ENCODE measurements at places on chromosomes 11 and 22.

DNA sequence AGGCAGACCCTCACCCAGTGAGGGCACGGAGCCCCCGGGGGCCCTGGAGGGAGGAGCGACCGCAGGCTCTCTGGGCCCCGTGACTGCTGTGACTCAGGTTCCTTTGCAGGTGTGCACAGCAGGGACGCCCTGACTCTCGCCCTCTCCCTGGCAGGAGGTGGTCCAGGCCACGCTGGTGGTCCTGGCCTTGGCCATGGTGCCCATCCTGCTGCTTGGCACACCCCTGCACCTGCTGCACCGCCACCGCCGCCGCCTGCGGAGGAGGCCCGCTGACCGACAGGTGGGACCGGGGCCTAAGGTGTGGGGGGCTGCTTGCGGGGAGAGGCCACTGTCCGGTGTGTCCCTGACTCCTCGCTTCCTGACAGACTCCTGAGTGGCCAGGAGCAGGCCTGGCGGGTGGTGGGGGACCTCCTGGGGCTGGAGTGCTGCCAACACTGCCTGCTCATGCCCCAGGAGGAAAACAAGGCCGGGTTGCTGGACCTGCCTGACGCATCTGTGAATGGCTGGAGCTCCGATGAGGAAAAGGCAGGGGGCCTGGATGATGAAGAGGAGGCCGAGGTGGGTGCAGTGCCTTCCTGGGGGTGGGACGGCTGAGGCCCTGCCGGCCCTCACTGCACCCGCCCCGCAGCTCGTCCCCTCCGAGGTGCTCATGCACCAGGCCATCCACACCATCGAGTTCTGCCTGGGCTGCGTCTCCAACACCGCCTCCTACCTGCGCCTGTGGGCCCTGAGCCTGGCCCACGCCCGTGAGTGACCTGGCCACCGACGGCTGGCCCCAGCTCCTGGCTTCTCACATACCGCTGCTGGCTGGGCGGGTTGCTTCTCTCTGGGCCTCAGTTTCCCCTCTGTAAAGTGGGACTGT is 10.9 kb downstream of the TCIRG1 start:
- DNase-seq: no peak

- DNase-seq: no peak
Observed at GRCh38 chr11:79663017-79663416, 222.2 kb upstream of the TENM4 start.

- DNase-seq: peak; percentile 67
Observed at GRCh38 chr11:121572571-121573059, 119.8 kb upstream of the SORL1-AS1 start.

GRCh38 chr11:33825854-33826560 is 51.7 kb upstream of the FBXO3 start:
- DNase-seq: no peak

GRCh38 chr11:126647735-126648134 is 292.2 kb downstream of the ST3GAL4 start:
- DNase-seq: no peak

DNA sequence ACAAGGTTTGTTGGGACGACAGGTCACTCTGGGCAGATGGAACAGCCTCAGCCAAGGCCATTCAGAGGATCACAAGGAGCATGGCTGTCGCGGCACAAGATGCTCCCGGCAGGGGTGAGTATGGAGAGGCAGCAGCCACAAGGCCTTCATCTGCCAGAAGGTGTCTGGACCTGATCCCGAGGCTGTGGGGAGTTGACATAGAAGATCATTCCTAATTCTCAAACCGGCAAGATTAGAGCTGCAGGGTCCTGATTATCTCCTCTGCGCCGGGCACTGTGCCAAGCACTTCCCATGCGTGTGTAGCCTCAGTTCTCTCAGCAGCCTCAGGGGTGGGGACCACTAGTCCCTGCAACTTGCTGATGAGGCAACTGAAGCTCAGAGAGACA is 32.3 kb upstream of the RFPL3 start:
- no peak for DNase-seq

DNA sequence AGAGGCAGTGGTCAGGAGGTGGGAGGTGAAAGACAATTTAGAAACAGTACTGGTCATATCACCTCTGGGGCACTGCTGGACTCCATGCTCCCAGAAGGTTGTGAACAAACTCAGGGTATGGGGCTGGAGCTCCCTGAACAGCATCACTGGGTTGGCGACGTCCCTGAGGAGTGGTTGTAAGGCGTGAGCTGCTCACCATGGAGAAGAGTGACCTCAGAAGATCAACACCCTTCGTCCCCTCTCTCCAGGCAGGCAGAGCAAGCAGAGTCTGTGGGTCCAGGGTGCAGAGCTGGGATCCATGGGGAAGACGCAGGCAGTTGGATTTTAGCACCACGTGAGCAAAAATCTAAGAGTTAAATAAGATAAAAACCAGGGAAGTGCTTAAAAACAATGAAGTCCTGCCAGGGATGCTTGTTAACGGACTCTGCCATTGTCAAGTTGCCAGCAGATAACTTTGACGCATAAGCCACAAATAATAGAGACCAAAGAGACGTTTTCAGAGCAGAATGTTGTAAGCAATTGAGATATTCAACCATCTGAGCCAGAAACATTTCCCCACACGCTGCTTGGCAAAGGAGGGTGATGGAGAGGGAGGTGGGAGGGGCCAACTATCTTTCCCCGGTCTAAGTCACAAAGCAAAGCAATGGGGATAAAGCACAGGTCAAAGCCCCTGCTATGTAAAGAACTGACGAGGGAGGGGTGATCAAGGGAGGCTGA is 13.6 kb downstream of the PNPLA5 start:
- no peak for DNase-seq

GRCh38 chr11:71255323-71255722 is 2.9 kb upstream of the SHANK2 start:
- DNase-seq: no peak

- DNase-seq: no peak
Observed at GRCh38 chr22:35451592-35451991, 51.7 kb downstream of the MCM5 start.

- no peak for DNase-seq
Observed at GRCh38 chr11:68870470-68870869, 28.8 kb upstream of the CPT1A start.

DNA sequence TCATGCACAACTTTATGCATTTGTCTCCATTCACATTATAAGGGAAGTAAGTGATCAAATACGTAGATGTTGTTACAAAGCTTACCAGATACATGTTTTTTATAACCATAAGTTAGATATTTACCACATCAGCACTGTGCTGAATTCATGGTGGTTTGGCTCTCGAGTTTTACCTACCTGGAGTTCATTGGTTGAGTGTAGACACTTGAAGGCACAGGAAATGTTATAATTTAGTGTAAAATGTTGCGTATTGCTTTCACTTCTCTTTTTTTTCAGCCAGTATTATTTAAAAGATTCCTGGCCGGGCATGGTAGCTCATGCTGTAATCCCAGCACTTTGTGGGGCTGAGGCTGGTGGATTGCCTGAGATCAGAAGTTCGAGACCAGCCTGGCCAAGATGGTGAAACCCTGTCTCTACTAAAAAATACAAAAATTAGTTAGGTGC is 53.1 kb upstream of the GRK2 start:
- DNase-seq: peak; percentile 79

DNA sequence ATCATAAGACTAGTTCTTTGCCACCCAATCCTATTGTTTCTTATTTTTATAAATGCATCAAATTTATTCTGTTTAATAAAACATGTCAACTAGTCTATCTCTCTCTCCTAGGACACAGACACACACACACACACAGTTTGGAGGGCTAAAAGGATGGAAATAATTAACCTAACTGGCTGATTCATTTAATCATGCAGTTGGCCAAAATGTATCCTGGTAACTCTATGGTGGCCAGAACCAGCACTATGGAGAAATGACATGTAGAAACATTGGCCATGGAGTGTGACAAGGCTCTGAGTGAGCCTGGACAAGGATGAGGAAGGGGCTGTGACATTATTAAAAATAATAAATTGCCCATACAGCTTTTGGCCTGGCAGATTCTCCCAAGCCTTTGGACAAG is 64.1 kb downstream of the CLPB start:
- DNase-seq: no peak

DNA sequence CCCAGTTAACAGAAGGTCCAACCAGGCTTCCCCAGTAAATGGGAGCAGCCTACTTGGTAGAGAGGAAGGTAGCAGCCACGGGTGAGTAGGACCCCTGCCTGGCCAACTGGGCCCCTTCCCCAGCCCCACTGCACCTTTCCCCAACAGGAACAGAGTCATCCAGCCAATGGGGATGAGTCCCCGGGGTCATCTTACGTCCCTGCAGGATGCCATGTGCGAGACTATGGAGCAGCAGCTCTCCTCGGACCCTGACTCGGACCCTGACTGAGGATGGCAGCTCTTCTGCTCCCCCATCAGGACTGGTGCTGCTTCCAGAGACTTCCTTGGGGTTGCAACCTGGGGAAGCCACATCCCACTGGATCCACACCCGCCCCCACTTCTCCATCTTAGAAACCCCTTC is 6.6 kb downstream of the RIC8A start:
- DNase-seq: no peak

GRCh38 chr11:72314600-72315392 is 70.8 kb upstream of the PHOX2A start:
- no peak for DNase-seq

- no peak for DNase-seq
Observed at GRCh38 chr11:26227301-26227746, 104.6 kb upstream of the ANO3 start.

DNA sequence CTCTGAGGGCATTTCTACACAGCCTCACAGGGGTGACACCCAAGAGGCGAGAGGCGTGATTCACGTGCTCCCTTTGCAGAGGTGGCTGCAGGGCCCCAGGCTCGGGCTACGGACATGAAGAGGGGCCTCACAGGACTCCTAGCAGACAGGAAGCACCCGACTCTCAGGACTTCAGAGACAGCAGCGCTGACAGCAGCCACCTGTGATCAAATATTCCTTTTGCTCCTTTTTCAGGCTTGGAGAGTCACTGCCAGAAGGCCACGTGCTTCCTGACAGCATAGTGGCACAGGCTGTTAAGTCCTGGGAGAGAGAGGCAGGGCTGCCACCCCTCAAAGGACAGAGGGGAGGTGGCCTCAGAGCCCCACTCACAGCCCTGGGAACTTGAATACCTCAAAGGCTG is 348.9 kb downstream of the CADM1 start:
- DNase-seq: no peak

DNA sequence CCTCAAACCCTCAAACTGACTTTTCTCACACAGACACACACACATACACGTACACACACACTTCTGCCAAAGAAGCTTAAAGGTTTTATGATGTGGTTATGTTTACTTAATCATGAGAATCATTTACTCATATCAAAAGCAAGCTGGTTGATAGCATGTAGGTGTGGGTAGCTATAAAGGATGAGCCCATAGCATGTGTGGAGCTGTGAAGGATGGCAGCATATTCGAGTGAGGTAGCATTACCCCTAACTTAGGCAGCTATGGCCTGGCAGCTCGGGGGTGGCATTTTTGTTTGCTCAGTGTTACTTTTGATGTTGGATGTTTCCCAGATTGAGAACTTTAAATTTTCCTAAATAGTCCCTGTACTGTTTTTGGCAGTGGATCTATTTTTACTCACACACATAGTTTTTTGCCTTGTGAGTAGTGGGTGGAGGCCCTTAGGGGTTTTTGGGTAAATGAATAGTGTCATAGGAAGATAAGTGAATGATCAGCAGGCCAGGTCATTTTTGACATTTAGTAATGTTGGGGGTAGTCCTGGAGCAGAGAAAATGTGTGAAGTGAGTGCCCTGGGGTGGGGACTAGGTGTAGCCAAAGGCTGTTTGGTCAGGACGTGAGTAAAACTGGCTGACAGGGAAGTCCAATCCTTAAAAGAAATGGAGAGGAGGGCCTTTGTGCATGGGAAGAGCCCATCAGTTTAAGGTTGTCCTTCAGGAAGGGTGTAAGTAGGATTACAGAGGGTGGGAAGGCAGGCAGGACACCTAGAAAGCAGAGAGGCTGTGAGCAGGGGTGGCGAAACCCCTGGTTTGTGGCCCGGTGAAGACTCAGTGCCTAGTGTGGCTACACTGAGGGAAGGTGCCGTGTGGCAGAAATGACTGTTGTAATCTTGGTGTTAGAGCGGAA is 7.1 kb downstream of the YWHAH start:
- no peak for DNase-seq

GRCh38 chr22:29733362-29734201 is 13.8 kb downstream of the CABP7 start:
- DNase-seq: peak; percentile 98

DNA sequence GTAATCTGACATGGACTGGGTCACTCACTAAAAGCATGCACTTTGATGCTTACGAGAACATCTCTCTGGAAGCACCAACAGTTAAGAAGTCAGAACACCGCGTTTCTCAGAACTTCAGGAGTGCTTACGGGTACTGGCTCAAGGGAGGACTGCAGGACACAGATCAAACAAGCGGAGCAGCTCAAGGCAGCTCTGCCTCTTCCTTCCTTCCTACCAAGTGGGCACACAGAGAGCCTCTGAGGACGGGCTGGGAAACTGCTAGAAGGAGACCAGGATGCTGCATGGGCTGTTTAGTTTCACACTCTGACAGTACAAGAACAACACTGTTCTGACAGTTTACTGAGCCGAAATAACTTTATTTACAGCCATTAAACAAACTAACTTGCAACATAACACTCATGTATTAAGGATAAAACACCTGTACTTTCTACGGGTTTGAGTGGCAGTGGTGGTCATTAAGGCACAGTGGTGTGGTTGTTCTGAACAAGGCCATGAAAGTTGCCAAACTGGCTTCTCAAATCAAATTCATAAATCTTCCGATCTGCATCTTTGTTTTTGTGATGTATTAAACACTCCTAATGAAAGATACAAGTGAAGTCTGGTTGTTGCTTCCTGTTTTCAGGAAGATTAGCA is 37.5 kb downstream of the ARFGAP3 start:
- DNase-seq: no peak

- peak; percentile 18 for DNase-seq
Observed at GRCh38 chr11:11845071-11845470, 3.3 kb downstream of the USP47 start.

GRCh38 chr22:42893371-42894150 is 36.5 kb upstream of the ARFGAP3 start:
- DNase-seq: no peak

GRCh38 chr11:36048496-36049247 is 104.8 kb downstream of the LDLRAD3 start:
- no peak for DNase-seq

- DNase-seq: peak; percentile 68
Observed at GRCh38 chr11:61776561-61777075, 15.8 kb downstream of the TMEM258 start.

DNA sequence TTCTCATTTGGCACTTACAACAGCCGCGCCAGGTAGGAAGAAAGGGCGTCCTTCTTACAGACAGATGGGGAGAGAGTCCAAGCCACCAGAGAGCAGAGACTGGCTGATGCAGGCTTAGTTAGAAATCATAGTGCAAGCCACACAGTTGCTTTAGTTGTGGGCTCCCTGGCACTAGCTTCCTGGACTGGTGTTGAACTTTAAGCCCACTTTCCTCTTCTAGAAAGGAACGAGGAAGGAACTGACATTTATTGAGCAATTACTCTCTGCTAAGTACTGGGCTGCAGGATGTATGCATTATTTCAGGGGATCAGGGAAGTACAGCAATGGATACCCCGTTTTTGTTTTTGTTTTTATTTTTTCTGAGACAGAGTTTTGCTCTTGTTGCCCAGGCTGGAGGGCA is 3.0 kb downstream of the BACE1 start:
- DNase-seq: no peak

Measured in common myeloid progenitor, CD34-positive (primary cell).